CD4-positive, alpha-beta T cell treated with Interleukin-4 for 1 hour (primary cell): ENCODE measurements at places on chromosomes 6 and 20.

DNA sequence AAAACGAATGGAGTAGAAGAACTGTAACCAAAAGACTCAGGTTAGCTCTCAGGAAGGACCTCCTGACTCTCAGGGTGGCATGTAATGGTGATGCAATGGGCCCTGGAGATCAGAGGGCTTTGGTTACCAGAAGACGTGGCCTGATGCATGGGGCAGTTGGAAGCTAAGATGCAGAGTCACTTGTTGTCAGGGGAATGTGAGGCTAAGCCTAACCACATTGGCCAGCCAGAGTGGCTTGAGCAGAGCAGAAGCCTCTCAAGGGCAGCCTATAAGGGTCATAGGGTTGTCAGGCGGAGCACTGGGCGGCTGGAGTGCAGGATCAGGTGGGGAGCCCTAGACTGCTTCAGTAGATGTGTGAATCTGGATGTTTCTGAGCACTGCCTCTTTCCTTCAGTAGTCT is 5.9 kb downstream of the CNBD2 start:
- DNase-seq = no peak

DNA sequence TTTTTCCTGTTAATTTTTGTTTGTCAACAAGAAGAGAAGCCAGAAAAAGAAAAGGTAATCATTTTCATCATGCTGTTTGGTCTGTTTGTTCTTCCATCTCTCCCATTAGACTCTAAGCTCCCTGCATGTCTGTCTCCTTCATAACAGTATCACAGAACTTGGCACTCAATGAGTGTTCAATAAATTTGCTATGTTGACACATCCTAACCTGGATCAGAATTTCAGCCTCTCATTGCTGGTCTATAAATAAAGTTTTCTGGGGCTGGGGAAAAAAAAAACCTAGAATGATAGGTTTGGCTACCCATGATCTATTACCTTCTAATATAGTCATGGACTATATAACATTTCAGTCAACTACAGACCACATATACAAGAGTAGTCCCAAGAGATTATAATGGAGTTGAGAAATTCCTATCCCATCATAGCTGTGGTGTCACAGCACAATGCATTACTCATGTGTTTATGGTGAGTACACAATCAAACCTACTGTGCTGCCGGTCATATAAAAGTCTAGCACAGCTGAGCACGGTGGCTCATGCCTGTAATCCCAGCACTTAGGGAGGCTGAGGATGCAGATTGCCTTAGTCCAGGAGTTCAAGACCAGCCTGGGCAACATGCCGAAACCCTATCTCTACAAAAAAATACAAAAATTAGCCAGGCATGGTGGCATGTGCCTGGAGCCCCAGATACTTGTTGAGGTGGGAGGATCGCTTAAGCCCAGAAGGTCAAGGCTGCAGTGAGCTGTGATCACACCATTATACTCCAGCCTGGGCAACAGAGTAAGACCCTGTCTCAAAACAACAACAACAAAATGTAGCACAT is 5.9 kb downstream of the NUDT3 start:
- no peak for DNase-seq

GRCh38 chr6:104563306-104563705 is 296.4 kb downstream of the HACE1 start:
- no peak for DNase-seq

DNA sequence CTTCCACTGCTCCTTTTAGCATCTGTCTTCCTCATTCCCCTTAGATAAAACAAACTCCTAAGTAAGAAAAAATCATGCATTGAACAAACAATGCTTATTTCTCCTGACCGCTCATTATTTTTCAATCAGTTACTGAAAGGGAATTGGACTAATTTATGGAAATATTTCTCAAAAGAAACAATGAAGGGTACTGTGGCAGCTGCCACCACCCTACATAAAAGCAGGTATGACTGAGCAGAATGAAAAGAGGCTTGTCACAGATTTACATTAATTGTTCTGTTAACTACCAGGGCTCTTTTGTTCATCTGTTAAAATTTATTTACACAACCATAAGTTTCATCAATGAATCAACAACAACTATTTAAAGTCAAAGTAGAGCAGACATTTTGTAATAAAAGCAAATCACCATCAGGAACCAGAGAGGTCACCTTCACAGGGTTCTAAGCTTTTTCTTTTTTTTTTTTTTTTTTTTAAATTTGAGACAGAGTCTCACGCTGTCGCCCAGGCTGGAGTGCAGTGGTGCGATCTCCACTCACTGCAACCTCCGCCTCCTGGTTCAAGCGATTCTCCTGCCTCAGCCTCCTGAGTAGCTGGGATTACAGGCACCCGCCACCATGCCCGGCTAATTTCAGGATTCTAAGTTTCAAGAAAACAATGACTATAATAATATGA is 204.0 kb downstream of the PTPRK start:
- no peak for DNase-seq

DNA sequence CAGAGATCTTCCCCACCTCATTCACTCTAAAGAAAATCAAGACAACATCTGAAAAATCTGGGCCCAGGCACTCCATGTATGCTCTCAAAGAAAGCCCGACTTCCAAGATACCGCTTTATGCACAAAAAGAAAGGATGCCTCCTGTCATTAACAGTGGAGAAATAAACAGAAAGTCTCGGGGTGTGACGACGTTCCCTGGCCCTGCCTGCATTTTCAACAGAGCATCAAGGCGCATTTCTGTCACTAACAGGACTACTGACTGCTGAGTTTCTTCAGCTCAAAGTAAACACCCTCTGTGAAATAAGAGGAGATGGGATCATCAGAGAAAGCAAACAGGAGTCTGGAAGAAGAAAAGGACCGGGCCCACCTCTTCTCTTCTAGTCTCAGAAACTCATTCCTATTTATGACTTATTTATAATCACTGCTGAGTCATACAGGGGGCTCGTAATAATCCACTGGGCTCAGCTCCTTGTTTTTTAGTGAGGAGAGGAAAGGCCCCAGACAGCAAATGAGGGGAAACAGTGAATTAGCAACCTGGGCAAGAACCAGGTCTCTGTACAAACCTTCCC is 99.7 kb downstream of the ZMYND8 start:
- no peak for DNase-seq

DNA sequence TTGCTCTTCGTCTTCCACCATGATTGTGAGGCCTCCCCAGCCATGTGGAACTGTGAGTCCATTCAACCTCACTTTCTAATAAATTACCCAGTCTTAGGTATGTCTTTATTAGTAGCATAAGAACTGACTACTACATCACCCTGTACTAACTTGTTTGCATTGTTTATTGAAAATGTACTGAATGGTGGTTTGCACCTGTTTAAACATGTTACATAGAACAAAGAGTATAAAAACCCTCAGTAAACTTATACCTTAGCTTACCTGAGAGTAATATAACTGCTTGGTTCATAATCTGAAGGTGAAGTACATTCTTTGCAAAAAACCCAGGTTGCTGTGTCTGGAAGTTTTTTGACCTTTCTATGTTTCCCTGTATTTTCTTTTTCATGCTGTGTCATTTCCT is 777.8 kb downstream of the TBC1D32 start:
- no peak for DNase-seq

DNA sequence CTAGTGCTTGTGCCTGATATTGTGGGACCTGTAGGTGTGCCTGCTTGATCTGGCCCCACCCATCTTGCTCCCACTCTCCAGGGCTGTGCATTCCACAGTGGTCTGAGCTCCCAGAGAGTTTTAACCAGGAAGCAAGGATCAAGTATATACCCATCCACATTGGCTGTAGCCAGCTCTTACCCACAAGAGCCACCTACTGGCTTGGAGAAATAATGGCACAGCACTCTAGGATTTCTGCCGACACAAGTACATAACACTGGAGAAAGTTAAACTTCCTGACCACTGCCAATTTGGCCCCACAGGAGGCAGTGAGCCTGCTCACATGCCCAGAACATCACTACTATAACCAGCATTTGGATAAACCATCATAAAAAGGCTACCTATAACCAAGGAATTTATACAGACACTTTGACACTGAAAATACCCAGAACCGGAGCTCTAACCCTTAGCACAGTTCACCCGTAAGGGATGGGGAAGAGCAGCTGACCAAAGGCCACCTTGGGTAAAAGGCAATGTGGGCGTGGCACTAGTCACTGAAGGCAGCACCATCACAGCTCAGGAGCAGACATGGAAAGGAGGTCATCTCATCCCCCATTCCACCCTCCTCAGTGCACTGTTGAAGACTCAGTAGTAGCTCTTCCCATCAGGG is 440.4 kb downstream of the BTBD3 start:
- no peak for DNase-seq

- DNase-seq = no peak
These were observed 32.1 kb downstream of the TRAM2 start for GRCh38 chr6:52544602-52545405.

- DNase-seq = no peak
These were observed 130.7 kb downstream of the UTRN start for GRCh38 chr6:144415835-144416237.

GRCh38 chr6:42774201-42774600 is 7.7 kb upstream of the BICRAL start:
- DNase-seq = peak; percentile 44

DNA sequence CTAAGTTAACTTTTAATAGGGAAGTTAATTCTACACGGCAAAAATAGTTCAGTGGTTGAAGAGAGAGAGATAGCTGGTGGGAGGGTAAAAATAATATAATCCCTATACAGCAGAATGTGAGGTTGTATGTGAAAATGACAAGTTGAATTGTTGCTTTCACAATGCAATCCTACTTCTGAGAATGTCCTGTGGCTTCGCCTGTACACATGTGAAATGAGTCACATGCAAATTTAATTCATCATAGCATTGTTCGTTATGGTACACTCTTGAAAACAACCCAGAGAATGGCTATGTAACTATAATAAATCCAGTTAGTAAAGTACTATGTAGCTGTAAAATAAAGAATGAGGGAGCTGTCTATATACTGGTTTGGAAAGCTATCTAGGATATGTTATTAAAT is 46.0 kb upstream of the HINT3 start:
- DNase-seq = no peak

DNA sequence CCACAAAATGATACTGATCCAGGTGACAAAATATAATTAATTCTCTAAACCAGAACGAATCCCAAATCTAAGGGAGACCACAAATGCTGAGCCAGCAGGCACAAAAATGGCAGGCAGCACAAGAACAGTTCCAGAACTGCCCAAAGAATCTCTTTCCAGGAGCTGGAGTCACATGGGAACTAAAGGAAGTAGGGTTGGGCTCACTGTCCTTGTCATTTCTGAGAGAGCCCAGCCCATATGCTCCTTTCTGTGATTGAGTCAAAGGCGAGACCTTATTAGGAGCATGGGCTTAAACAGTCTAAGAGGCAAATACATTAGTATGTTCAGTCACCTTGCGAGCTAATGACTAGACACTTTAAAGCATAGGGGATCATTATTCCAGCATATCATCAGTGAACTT is 327.6 kb upstream of the ARID1B start:
- no peak for DNase-seq

- peak; percentile 46 for DNase-seq
These were observed 25.1 kb downstream of the MYBL2 start for GRCh38 chr20:43691928-43692524.

- no peak for DNase-seq
These were observed 215.8 kb downstream of the UTRN start for GRCh38 chr6:144500892-144501291.

- DNase-seq = no peak
These were observed 3.8 kb downstream of the RIN2 start for GRCh38 chr20:19761841-19762240.

DNA sequence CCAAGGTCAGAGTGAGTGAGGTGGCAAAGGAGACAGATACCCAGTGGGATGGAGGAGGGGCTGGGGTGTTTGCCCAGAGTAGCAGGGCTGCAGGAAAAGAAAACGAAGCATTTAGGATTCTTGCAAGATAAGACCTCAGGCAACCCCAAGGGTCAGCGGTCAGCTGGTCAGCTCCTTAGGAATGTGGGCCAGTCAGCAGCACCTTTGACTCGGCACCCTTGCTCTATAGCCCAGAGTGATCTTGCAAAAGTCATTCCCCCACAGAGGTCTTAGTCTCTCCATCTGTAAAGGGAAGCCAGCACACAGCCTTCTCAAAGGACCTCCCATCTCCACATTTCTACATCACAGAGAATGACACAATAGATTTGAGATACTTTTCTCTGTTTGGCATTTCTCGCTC is 56.7 kb downstream of the VEGFA start:
- DNase-seq = no peak

- peak; percentile 91 for DNase-seq
These were observed 22.1 kb downstream of the BACH2 start for GRCh38 chr6:90274451-90275030.

GRCh38 chr20:47306755-47307370 is 49.6 kb downstream of the ZMYND8 start:
- no peak for DNase-seq

GRCh38 chr6:109701221-109701620 is 10.1 kb downstream of the FIG4 start:
- no peak for DNase-seq

DNA sequence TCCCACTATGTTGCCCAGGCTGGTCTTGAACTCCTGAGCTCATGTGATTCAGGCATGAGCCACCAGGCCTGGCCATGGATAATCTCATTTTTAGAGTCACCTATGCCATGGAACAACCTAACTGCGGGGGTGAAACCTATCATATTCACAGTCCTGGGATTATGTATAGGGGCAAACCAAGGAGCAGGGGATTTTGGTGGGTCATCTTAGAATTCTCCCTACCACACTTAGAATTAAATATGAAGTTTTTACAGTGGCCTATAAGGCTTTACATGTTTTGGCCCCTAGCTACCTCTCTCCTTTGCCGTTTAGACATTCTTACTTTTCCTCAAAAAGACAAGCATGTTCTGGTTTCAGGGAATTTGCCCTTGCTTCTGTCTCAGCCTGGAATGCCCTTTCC is 20.6 kb upstream of the VEGFA start:
- DNase-seq = no peak

- no peak for DNase-seq
These were observed 104.9 kb downstream of the OGFRL1 start for GRCh38 chr6:71393471-71393870.

GRCh38 chr6:16533210-16533609 is 228.1 kb downstream of the ATXN1 start:
- no peak for DNase-seq

DNA sequence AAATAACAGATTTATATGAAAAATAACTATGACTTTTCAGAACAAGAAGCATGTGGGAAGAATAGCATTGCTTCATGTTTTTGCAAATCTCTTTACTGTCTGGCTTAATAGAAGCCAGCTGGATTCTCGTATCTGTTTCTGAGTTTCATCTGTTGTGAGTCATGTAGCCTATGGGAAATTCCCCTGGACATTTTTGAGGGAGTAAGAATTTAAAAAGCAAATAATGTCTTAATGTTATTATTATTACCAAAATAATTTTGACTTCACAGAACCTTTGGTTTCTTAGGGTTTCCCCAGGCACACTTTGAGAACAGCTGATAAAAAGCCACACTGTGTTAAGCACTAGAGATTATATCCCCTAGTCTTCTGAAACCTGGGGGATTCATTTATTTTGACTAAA is 75.8 kb downstream of the SYCP2L start:
- no peak for DNase-seq
